Amygdala (tissue), 56 donors: ENCODE measurements at places on chromosomes 4 and X.

GRCh38 chrX:136496186-136496763 lies 1.1 kb upstream of the HTATSF1 start:
- no peak for DNase-seq

GRCh38 chr4:109294468-109295020 lies 7.9 kb downstream of the COL25A1 start:
- DNase-seq, result no peak

DNA sequence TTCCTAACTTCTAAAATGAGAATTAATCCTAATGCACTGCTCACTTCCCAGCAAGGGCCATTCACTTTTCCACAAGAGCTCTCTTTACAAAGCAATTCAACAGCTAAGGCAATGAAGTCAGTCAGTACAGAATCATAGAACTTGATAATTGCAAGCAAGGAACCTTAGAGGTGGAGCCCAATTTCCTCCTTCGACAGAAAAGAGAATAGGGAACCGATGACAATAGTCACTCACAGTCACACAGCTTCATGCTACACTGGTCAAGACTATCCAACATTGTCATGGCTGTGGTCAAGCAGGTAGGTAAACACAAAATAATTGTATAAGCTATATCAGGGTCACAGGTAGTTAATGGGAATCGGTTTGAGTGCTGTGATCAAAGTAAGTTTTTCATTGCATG lies 90.0 kb downstream of the ELOVL6 start:
- DNase-seq, result no peak

- DNase-seq, result no peak
These were observed 4.1 kb upstream of the RS1 start for GRCh38 chrX:18676050-18676449.

- DNase-seq, result no peak
These were observed 1.1 kb downstream of the UBE2D3 start for GRCh38 chr4:102826105-102826889.

DNA sequence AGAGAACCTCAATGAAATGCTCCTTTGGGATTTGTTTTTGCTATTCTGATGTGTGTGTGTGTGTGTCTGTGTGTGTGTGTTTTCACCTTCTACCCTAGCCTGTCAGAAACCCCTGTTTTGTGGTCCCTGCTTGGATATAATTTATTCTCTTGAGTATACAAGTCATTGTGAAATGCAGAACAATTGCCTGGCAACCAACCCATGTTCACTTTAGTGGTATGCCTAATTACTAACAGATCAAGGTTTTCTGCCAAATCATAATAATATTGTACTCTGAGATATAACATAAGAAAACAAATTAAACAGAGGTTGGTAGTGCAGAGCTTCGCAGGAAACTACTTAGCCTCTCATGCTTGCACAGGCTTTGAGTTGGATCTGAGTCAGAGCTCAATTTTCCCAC lies 7.0 kb upstream of the TET2 start:
- DNase-seq, result no peak

GRCh38 chrX:43882294-43882681 lies at the start of gene MAOB:
Gene MAOB, minus strand, starts transcription at chrX:43882450. Its CDS starts 151 bp downstream, at chrX:43882299.
- no peak for DNase-seq

GRCh38 chr4:74608151-74608949 lies 163.4 kb downstream of the AREG start:
- no peak for DNase-seq

DNA sequence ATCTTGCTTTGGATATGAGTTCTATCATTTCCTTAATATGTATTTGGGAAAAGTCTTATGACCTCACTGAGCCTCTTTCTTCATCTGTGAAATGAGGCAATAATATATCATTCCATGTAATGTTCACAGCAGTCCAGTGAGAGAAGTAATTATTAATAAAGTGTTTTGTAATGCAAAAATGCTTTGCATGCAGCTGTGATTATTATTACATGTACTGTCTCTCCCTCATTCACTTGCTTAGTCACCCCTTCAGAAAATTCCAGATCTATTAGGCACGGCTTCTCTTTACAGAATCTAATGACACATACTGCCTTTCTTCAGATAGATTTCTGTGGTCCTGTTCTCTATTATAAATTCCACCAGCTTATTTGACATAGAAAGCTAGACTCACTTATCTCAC lies 53.5 kb upstream of the FGF13 start:
- no peak for DNase-seq

DNA sequence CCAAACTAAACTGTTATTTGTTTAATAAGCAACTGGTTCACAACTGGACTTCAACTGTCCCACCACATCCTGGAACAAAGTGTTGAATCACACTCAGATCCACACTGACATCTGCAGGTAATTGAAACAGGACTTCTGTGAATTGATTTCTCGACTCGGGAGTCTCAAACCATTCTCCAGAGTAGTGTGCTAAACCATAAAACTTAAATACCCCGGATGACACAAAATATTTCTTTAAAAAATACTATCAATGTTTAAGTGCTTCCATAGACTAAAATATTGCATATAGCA lies 95.4 kb upstream of the PLAC1 start:
- no peak for DNase-seq

DNA sequence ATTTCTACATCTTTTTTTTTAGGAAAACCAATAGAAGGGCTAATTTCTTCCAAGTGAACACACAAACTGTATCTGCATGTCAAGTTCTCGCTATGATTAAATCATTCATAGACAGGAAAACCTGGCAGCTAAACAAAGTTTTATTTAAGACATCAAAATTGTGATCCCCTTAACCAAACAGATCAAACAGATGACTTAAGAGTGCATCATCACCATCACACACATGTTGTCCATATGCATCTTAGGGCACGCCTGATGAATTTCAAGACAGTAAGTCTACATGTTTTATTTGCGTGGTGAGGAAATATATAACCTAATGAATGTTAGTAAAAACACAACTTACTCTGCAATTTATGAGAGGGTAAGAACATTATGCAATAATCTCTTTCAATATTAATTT lies 317.0 kb upstream of the ANXA10 start:
- DNase-seq, result no peak

DNA sequence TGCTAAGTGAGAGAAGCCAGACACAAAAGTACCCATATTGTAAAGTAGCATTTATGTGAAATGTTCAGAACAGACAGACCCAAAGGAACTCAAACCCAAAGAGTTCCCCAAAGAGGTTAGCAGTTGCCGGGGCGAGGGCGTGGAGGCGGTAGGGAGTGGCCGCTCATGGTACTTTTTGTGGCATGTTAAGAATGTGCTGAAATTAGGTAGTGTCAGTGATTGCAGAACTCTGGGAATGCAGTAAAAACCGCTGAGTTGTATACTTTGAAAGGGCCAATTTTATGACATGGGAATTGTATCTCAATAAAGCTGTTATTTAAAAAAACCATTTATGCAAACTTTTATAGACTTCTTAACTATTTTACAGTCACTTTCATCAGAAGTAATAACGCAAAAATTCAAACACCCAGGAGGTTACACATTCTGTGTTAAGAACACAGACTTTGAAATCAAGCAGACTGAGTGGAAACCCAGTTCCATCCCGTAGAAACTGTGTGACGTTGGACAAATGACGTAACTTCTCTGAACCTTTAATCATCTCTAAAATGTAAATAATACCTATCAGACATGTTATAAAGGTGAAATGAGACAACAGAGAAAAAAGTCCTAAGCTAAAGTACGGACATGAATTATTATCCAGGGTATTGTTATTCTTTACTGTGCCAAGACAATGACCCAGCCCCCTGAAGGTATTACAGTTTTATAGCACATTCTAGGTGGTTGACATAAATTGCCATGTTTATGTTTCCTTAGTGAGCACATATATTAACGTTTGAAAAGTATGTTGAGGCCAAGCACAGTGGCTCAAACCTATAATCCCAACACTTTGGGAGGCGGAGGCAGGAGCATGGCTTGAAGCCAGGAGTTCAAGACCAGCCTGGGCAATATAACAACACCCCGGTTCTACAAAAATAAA lies 19.7 kb downstream of the ZFP42 start:
- DNase-seq, result no peak

- no peak for DNase-seq
These were observed 266.3 kb upstream of the NOCT start for GRCh38 chr4:138749303-138749702.

- DNase-seq, result no peak
These were observed 60.8 kb upstream of the GRPEL1 start for GRCh38 chr4:7128644-7129043.

DNA sequence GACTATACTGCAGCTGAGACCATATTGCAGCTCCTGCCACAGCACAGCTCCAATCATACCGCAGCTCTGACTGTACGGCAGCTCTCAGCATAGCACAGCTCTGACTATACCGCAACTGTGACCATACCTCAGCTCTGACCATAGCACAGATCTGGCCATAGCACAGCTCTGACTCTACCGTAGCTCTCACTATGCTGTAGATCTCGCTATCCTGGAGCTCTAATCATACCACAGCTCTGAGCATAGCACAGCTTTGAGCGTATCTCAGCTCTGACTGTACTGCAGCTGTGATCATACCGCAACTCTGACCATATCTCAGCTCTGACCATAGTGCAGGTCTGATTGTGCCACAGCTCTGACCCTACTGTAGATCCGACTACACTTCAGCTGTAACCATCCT lies 139.2 kb downstream of the ASMT start:
- DNase-seq, result no peak

DNA sequence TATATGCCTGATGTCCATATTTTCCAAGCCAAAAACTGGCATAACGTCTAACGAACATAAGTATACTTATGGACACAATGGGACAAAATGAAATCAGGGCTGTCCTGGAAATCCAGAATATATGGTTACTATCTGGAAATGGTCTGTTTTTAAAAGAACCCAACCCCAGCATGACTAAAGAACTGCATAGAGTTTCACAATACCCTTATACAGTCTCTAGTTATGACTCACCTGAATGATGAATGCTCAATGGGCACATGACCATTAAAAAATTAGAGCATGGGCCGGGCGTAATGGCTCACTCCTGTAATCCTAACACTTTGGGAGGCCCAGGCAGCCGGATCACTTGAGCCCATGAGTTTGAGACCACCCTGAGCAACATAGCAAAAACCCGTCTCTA lies 31.8 kb downstream of the AMMECR1 start:
- DNase-seq, result no peak

DNA sequence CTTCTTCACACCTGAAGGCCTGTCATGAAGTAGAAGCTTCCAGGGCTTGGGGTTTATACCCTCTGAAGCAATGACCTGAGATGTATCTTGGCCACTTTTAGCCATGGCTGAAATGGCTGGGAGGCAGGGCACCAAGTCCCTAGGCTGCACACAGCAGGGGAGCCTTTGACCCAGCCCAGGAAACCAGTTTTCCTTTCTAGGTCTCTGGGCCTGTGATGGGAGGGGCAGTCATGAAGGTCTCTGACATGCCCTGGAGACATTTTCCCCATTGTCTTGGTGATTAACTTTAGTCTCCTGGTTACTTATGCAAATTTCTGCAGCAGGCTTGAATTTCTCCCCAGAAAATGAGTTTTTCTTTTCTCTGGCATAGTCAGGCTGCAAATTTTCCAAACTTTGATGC lies 511.0 kb upstream of the KLHL4 start:
- no peak for DNase-seq

- DNase-seq, result no peak
These were observed 577 bp upstream of the PIM2 start for GRCh38 chrX:48919360-48919841.

DNA sequence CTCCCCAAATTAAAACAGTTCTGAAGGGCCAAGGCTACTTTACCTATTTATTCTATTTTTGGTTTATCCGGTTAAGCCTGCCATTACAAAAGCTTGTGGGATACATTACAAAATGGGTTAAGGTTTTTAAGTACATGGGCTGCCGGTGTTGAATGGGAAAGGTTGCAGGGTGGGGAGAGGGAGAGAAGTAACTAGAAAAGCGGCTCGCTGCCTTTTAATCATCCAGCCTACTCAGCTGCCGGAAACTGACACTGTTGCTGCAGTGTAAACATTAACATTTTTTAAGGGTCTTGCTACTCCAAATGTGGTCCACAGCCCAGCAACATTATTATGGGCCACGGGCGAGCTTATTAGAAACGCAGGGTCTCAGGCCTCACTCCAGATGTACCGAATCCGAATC lies 1.5 kb upstream of the IL1RAPL1 start:
- DNase-seq, result no peak

GRCh38 chr4:20362148-20362547 lies 110.4 kb downstream of the SLIT2 start:
- DNase-seq, result no peak

- peak; percentile 2 for DNase-seq
These were observed 1176.7 kb downstream of the NLGN4X start for GRCh38 chrX:5051831-5052491.

DNA sequence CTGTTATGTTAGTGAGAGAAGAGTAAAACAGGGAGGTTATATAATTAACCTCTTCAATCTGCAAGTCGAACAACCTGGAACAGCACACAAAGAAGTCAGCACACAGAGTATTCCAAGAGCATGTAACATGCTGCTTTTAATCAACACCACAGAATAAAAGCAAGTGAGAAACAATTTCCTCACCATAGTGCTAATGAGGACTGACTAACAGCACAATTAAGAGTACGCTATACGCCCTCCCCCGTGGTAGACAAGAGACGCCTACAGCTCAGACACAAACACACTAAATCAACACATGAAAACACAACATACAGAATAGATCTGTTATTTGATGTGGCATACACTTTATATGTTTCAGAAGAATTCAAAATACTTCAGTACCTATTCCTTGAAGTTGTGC lies 103.0 kb downstream of the PPP3CA start:
- DNase-seq, result no peak

DNA sequence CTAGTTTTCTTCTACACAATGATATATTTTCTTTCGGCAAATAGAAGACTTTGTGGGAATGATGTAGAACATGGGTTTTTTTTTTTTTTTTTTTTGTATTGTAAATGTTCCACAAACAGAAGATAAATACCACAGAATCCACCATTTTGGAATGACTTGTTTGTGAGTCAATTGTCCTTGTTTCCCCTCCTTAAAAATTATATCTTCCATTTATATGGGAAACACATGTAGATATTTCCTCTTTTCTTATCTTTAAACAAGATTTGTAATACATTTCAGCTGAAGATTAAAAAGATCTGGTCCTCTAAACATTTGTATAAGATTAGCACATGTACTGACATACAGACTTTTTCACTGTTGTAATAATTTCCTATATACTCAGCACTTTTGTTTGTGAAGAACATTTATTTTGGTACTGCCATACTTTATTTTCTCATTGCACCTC lies 304.6 kb downstream of the SPRY1 start:
- DNase-seq, result no peak

- no peak for DNase-seq
These were observed 68.7 kb upstream of the PCDH19 start for GRCh38 chrX:100478714-100479306.

GRCh38 chrX:69196666-69197065 lies 31.4 kb upstream of the PJA1 start:
- no peak for DNase-seq

- DNase-seq, result no peak
These were observed 20.2 kb downstream of the GPAT3 start for GRCh38 chr4:83556006-83556707.
